ENCODE measurements at places on chromosomes 2 and 18. TPM values are rescaled to one million over a fixed set of nuclear protein-coding genes. Genes with fewer than 3 reads are reported as not detected.

DNA sequence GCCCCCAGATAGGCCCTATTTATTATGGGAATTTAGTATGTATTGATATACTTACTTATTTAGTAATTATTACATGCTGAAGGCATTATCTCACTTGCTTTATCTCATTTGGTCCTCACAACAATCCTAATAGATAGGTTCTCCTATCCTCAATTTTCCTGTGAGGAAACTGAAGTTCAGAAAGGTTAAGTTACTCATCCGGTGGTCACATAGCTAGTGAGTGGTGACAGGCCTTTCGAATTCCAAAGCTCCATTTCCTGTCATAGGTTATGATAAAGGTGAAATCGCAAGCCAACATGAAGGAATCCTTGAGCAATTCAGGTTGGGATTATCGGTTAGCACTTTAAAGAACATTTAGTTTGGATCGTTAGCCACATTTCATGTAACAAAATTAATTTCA, 33.3 kb downstream of the NAB1 start:
- H3K27me3 ChIP-seq: no peaks in the 10 kb centered on the region
- H3K36me3 ChIP-seq: no peaks in the 10 kb centered on the region
- DNase-seq: no peak

DNA sequence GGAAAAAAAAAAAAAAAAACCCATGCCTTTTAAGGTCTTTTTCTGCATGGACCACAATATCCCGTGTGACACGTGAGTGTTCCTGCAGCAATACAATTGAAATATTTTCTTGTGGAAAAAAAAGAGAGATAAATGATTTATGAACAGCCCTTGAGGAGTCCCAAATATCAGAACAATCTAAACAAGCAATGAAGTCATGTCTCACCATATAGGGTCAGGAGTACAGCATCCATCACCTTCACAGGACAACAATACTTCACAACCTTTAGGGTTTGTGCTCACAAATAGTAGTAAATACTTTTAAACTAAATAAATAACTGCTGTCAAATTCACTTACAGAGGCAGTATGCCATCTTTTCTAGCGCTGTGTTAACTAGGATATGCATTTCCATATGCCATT, 87.9 kb downstream of the ZEB2 start:
- no peak overlapping the region for H3K4me3 ChIP-seq
- peaks cover 5% of the 10 kb centered on the region for H3K27me3 ChIP-seq
- no peak for DNase-seq
- no peaks in the 10 kb centered on the region for H3K36me3 ChIP-seq
- peaks cover 20% of the 10 kb centered on the region for H3K4me1 ChIP-seq
- no peak overlapping the region for H3K27ac ChIP-seq

DNA sequence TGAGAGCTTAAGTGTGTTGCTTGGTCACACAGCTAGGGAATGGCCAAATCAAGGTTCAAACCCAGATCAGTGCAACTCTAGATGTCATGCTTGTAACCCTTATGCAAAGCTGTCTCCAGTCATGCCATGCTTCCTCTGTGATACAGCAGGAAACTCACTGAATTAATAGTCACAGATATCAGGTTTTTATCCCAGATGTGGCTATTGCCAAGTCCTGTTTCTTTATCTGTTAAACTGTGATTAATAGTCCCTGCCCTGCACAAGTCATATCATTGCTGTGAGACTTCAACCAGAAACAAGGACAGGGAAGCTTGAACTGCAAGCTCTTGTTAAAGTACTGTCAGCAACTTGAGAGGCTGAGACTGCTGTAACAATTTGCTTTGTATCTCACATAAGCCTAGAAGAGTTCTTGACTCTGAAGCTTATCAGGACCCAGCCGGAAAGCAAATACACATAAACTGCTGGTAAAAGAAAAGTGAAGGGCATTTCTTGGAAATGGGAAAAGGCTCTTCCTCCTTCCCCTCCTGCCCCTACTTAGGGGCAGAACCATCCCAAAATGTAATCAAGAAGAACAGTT, 609.0 kb downstream of the DCC start:
- H3K36me3 ChIP-seq: no peaks in the 10 kb centered on the region
- H3K4me3 ChIP-seq: no peak overlapping the region
- peaks cover 4% of the 10 kb centered on the region for H3K27me3 ChIP-seq
- DNase-seq: no peak

DNA sequence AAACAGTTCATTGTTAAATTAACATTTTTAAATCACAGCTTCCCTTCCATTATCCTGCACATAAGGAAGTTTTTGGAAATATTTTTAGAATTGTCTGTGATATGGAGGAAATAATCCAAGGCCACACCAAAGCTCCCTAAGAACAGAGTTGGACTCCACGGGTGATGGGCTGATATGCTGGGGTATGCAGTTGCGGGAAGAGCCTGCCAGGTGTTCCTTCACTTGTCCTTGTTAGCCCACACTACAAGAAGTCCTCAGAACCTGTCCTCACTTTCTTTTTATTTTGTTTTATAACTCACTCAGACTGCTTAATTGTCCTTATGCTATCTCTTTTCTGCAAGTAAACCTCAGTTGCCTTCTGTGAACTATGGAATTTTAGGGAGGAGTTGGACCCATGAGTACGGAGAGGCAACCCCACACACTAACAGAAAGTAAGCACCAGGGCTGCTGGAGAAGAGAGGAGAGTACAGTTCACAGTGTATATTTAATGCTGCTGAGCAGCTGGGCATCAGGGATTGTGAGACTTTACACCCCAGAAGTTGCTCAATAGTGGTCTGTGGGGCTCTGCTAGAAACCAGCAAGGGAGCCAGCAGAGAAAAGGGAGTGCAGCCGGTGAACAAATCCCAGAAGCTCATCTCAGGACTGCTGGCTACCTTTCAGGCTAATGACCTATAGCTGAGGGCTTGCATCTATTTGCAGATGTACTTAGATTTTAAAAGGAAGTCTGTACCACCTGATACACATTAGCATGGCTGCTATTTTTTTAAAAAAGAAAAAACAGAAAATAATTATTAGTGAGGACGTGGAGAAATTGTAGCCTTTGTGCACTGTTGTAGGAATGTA, 280.1 kb upstream of the STON1 start:
- no peak overlapping the region for H3K4me3 ChIP-seq
- peaks cover 14% of the 10 kb centered on the region for H3K4me1 ChIP-seq
- no peaks in the 10 kb centered on the region for H3K36me3 ChIP-seq
- DNase-seq: no peak
- H3K27me3 ChIP-seq: no peaks in the 10 kb centered on the region
- H3K27ac ChIP-seq: peak overlapping the region; percentile 35

GRCh38 chr2:203484266-203485112, 50.6 kb downstream of the RAPH1 start:
- no peak for DNase-seq
- H3K36me3 ChIP-seq: no peaks in the 10 kb centered on the region
- no peaks in the 10 kb centered on the region for H3K27me3 ChIP-seq
- H3K4me1 ChIP-seq: no peaks in the 10 kb centered on the region
- no peak overlapping the region for H3K4me3 ChIP-seq
- no peak overlapping the region for H3K27ac ChIP-seq

The MEP1B gene
- total RNA-seq: not detected

- H3K27me3 ChIP-seq: peaks cover 5% of the 10 kb centered on the region
- no peak for DNase-seq
- H3K4me1 ChIP-seq: no peaks in the 10 kb centered on the region
Observed at GRCh38 chr2:72040629-72041571, 106.8 kb downstream of the CYP26B1 start.

The TGFA gene
- total RNA-seq: 4.7 TPM

GRCh38 chr2:73008766-73009135, 62.8 kb downstream of the SFXN5 start:
- H3K4me3 ChIP-seq: no peak overlapping the region
- H3K27me3 ChIP-seq: peaks cover 3% of the 10 kb centered on the region

GRCh38 chr2:181861379-181861778, 30.2 kb upstream of the ITPRID2 start:
- DNase-seq: no peak
- H3K36me3 ChIP-seq: no peaks in the 10 kb centered on the region
- H3K4me1 ChIP-seq: no peaks in the 10 kb centered on the region
- no peak overlapping the region for H3K4me3 ChIP-seq
- H3K27ac ChIP-seq: no peak overlapping the region

- no peaks in the 10 kb centered on the region for H3K27me3 ChIP-seq
- H3K27ac ChIP-seq: no peak overlapping the region
- no peak for DNase-seq
- no peak overlapping the region for H3K4me3 ChIP-seq
- no peaks in the 10 kb centered on the region for H3K4me1 ChIP-seq
Observed at GRCh38 chr18:21205695-21206094, 36.3 kb upstream of the GREB1L start.

- no peak for DNase-seq
- peaks cover 2% of the 10 kb centered on the region for H3K27me3 ChIP-seq
- H3K36me3 ChIP-seq: no peaks in the 10 kb centered on the region
- no peak overlapping the region for H3K4me3 ChIP-seq
Observed at GRCh38 chr2:19321946-19322345, 36.5 kb downstream of the OSR1 start.

GRCh38 chr2:40721595-40721994, 269.7 kb upstream of the SLC8A1 start:
- no peaks in the 10 kb centered on the region for H3K27me3 ChIP-seq
- no peak overlapping the region for H3K27ac ChIP-seq
- no peaks in the 10 kb centered on the region for H3K4me1 ChIP-seq

GRCh38 chr2:74418312-74418711, 3.1 kb downstream of the C2orf81 start:
- DNase-seq: no peak
- H3K27me3 ChIP-seq: peaks cover 11% of the 10 kb centered on the region
- peaks cover 10% of the 10 kb centered on the region for H3K4me1 ChIP-seq
- no peaks in the 10 kb centered on the region for H3K36me3 ChIP-seq
- H3K27ac ChIP-seq: no peak overlapping the region

The COLEC11 gene
- not detected for total RNA-seq

The DNER gene
- 36.0 TPM for total RNA-seq

DNA sequence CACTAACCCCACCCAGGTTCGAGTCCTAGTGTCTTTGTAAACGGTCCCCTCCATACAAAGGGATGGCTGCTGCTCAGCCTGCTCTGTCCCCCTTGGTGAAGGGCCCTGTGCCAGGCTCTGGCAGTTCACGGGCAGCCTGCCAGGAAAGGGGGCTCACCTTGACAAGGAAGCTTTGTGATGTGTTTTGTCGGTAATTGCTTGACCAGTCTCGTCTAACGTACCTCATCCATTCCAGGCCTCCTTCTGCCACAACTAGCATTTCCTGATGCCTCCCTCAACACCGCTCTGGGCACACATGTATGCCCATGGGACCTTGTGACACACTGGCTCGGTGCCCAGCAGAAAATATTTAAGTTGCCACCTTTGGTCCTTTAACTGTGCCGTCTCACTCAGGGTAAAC, 171.9 kb downstream of the KLHL29 start:
- H3K4me1 ChIP-seq: peaks cover 20% of the 10 kb centered on the region
- no peaks in the 10 kb centered on the region for H3K36me3 ChIP-seq

GRCh38 chr2:240573516-240574385, 5.5 kb downstream of the RNPEPL1 start:
- no peaks in the 10 kb centered on the region for H3K36me3 ChIP-seq
- H3K4me3 ChIP-seq: no peak overlapping the region
- peaks cover 4% of the 10 kb centered on the region for H3K4me1 ChIP-seq

The HOXD9 gene
- total RNA-seq: 0.44 TPM

DNA sequence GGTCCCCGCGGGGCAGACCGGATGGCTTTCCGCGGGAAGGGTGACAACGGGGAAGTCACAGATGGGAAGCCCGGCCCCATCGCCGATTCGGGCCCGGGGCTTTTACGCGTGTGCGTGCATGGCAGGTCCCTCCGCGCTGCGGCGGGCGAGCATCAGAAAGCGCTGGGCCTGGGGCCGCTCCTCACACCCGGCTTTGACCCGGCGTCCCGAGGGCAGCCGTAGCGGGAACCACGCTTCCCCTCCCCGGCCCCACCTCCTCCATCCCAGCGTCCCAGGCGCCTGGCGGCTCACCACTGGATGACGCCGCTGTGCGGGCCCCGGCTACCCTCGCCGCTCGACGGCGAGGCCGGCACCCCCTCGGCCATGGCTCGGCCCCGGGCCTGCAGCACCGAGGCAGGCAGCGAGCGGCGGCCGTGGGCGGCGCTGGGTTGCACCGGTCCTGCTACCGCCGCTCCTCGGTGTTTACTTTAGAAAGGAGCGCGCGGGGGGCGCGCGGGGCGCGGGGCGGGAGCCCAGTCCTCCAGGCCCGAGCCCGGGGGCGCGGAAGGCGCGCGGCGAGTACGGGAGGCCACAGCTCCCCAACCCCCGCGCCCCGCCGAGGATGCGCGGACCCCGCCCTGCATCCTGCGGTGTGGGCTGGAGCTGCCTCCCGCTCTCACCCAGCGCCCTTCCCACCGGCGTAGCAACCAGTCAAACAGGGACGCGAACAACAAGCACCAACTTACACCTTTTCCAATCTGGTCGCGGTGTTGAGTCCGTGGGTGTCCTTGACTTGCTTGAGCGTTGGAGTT, 806 bp downstream of the RFX8 start:
- DNase-seq: peak; percentile 67
- H3K36me3 ChIP-seq: no peaks in the 10 kb centered on the region
- H3K27ac ChIP-seq: peak overlapping the region; percentile 48
- H3K4me1 ChIP-seq: peaks cover 13% of the 10 kb centered on the region

DNA sequence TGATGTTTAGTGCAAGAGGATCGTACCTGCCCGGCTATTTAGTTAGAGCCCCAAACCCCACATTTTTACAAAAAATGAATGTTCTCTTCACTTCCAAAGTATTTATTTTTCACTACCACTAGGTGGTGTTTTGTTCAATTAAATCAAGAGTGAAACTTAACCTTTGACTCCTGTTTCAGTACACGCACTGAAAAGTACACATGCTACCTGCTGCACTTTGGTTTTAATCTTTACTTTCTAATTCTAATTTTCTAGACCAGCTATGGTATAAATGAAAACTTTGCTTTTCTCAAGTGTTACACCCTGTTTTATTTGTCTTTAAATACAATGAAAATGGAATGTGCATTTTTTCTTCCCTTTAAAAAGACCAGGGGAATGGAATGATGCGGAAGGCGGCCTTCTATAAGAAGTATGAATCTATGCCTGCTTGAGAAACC, 31.4 kb upstream of the CHN1 start:
- peaks cover 7% of the 10 kb centered on the region for H3K27me3 ChIP-seq
- H3K36me3 ChIP-seq: peaks cover 7% of the 10 kb centered on the region
- no peak overlapping the region for H3K4me3 ChIP-seq

The LIPG gene
- 10.2 TPM for total RNA-seq

GRCh38 chr2:56195563-56195962, 11.8 kb downstream of the CCDC85A start:
- H3K4me1 ChIP-seq: peaks cover 36% of the 10 kb centered on the region
- no peak for DNase-seq
- H3K27ac ChIP-seq: no peak overlapping the region
- no peaks in the 10 kb centered on the region for H3K27me3 ChIP-seq

GRCh38 chr2:218962859-218963492, 3.5 kb downstream of the CDK5R2 start:
- peaks cover 6% of the 10 kb centered on the region for H3K36me3 ChIP-seq
- peak overlapping the region; percentile 96 for H3K27ac ChIP-seq
- DNase-seq: peak; percentile 94
- H3K4me3 ChIP-seq: peak overlapping the region; percentile 100

The IL1R1 gene
- 0.17 TPM for total RNA-seq

- H3K36me3 ChIP-seq: no peaks in the 10 kb centered on the region
- no peak for DNase-seq
- H3K27me3 ChIP-seq: no peaks in the 10 kb centered on the region
- no peak overlapping the region for H3K27ac ChIP-seq
Observed at GRCh38 chr2:48914477-48915089, 159.1 kb upstream of the LHCGR start.
